ENCODE measurements at places on chromosomes 16 and 17. TPM values are rescaled to one million over a fixed set of nuclear protein-coding genes. Genes with fewer than 3 reads are reported as not detected.
A peak's percentile ranks its signal among the peaks of the same experiment; 100 is the strongest.

DNA sequence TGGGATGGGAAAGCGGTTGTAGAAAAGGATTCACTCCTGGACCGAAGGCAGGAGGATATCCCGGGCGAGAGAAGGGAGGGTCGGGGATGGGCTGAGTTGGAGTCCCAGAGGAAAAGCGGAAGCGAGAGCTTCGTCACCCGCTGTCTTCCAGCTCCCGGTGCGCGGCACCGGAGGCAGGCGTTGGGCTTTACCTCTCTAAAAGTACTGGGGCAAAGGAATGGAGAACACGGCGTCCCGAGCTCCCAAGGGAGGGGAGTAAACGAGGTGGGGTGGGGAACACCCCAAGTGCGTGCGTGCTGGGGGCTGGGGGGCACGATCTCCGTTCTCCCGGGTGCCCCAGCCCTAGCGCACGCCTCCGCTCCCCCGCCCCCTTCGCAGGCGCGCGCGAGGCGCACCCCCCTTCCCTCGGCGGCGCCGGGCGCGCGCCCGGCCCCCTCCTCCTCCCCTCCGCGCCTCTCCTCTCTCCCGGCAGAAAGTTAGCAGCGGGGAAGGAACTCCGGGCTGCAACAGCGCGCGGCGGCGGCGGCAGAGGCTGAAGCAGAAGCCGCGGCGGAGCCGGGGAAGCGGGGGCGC is at the start of gene HS3ST4:
Gene HS3ST4 (plus strand): TSS at position 441 of the 573 bp plus-strand sequence.
- DNase-seq, result no peak

DNA sequence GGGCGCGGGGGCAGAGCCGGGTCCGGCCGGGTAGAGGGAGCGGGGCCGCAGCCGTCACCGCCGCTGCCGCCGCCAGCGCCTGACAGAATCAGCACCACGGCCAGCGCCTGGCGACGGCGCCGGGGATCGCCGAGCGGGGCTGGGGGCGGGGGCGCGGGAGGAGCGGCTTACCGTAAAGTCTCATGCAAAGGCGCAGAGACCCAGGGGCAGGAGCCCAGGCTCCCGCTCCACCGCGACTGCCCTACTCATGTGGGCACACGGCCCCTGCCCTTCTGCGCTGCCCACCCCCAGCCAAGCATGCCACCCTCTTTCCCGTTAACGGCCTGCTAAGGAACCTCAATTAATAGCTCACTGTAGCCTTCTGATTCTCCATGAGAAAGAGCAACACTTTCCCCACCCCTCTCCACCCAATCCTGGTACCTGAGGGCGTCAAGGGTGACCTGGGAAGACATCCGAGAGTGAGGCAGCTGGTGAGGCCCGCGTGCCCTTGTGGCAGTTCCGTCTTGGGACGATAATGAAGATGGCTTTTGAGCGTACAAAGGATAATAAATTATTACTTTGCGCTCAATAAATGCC is at the start of gene SEZ6:
Gene SEZ6 (minus strand): TSS at position 98 of the 576 bp plus-strand sequence. CDS start 164 bp downstream, outside the sequence.
- peak; percentile 78 for DNase-seq

PRSS27 gene
- total RNA-seq, result 0.44 TPM

HOXB9 gene
- not detected for total RNA-seq

GRCh38 chr16:87201052-87201451 is 116.1 kb downstream of the C16orf95 start:
- DNase-seq, result peak; percentile 74

DNA sequence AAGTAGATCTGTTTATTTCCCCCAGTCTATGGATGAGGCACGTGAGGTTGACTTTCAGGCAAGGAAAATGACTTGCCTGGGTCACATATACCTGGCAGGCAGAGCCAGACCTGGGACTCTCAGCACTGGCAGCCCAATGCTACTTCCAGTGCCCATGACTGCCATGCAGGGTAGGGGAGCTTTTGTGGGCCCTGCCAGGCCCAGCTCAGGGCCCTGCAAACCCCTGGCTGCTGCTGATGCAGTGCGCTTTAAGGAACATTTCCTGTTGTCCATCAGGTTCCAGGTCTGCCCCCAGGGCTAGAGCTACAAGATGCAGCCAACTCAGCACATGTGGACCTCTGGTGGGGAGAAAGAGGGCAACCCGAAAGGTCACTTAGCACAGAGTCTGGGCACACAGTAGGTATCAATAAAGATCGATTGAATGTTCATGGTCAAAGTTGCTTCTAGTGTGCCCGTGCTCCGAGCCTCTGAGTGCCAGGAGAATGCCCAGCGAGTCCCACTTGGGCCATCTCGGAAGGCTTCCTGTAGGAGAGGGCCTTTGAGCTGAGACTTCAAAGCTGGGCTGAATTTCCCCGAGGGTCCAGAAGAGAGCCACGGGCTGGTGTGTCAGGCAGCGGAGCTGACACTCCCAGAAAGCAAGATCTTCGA is 513 bp upstream of the TBX21 start:
- no peak for DNase-seq

DNA sequence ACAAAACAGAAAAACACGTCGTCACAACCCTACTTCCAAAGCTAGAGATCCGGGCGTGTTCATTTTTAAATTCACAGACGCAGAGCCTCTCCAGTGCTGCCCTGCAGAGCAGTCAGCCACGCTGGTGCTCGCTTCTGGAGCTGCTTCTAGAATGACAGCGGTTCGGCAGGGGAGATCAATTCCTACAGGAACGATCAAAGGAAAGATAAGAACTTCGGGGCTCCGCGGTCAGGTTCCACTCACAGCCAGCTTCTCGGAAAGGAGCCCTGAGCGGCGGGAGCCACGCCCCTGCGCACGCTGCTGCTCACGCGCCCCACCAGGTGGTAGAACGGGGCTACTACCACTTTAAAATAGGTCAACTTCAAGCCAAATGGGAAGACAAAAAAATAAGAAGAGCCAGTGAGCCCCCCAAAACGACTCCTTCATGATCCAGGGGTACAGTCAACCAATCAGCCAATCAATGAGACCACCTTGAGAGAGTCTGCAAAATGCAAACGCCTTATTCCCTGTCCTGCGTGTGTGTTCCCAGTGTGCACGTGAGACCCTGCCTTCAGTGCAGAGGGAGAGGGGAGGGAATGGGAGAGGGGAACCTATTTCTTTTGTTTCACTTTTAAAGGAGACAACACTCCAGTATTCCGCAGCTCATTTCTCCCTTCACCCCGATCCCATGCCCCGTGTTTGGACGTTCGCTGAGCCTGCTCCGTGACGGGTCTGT is 209.7 kb downstream of the RBFOX3 start:
- DNase-seq, result peak; percentile 64

DNA sequence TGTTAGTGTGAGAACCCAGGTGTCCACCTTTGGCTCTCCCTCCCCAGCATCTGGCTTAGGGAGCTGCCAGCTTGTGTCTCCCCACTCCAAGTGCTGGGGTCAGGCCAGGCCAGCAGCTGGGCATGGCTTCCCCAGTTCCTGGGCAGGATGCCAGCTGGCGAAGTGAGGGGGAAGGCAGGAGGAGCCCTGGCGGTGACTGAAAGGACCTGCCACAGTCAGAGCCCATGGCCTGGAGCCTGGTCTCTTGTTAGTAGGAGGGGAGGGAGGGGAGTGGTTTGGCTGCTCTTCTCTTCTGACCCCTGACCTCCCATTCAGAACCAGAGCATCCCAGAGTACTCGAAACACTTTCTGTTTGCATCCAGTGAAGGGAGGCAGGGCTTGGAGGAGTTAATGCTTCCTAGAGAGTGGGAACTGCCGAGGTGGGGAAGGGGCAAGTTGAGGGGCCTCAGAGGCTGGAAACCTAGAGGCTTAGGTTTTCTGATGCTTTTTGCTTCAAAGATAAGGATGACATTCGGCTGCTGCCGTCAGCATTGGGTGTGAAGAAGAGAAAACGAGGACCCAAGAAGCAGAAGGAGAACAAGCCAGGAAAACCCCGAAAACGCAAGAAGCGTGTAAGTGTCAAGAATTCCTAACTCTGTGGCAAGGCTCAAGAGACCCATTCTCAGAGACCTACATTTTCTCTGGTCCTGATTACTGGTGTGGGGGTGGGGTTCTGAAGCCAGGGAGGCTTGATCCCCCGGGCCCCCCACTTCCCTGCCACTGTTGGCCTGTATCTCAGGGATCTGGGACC is 772 bp downstream of the CHD3 start:
- peak; percentile 97 for DNase-seq

DNA sequence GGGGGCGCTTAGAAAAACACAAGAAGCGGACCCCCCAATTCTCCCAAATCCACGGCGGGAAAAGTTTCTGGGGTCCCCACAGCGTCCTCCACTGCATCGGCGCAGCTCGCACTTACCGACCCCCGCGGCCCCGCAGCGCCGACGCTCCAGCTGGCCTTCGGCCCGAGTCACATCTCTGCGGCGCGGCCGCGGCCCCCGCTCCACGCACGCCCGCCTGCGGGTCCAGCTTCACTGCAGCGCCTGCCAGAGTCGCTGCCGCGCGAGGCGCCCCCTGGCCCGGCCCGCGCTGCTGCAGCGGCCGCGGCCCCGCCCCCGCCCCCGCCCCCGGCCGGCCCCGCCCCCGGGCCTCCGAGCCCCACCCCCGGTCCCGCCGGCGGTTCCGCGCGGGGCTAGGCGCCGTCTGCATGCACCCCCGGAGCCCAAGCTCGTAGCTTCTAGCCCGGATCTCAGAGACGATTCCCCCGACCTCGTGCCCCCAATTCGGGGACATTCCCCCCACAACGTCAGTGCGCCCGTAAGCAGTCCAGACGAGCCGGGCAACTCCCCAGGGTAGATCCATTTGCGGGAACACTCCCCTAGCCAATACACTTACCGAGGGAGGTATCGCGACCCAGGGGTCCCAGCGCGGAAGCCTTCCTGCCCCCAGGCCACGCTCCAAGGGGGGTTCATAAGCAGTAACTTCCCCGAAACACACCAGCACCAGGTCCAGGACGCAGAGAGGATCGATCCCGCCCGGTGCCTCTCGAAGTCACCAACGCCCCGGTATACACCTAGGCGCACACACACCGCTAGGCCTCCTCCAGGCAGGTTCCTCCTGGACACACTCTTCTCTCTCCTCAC is at the start of gene GPRC5B:
Gene GPRC5B (minus strand): TSS at position 238 of the 840 bp plus-strand sequence. CDS start 12,003 bp downstream, outside the sequence.
- peak; percentile 56 for DNase-seq

NMT1 gene
- 92.4 TPM for total RNA-seq

GRCh38 chr17:49240619-49241018 is 10.0 kb upstream of the PHOSPHO1 start:
- no peak for DNase-seq

ATAD5 gene
- total RNA-seq, result 1.2 TPM

CES5A gene
- total RNA-seq, result 0.26 TPM

KRTAP4-6 gene
- not detected for total RNA-seq

DNA sequence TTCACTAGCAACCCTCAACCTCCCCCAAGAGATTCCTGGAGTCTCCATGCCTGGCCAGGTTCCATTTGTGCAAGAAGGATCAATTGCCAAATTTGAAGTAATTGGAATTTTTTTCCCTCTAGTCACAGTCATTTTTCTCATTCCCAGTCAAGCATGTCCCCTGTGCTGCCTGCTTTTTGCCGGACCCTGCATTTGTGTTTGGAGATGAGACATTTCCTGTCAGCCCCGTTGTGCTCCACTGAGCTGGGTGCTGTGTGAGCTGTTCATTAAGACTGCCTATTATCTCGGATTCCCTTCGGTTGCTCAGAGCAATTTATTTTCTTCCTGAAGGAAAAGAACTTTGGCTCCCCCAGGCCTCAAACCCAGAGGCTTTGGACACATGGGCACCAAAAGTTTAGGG is 201.0 kb upstream of the NLRP1 start:
- DNase-seq, result no peak

- DNase-seq, result no peak
Measured at GRCh38 chr16:53142823-53143568, 88.2 kb downstream of the CHD9 start.

GRCh38 chr17:73255671-73256181 is 6.0 kb downstream of the CPSF4L start:
- peak; percentile 43 for DNase-seq

DNA sequence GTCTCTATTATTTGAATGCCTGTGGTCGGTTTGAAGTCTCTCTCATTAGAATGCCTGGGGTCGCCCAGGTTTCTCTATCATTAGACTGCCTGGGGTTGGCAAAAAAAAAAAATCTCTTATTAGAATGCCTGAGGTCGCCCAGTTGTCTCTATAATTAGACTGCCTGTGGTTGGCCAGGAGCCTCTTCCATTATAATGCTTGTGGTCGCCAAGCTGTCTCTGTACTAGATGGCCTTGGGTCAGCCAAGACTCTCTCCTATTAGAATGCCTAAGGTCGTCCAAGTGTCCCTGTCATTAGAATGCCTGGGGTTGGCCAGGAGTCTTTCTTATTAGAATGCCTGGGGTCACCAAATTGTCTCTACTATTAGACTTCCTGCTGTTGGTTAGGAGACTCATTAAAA is 2228.4 kb downstream of the TP53TG3F start:
- DNase-seq, result no peak

GRCh38 chr17:30273373-30273772 is 18.4 kb downstream of the BLMH start:
- no peak for DNase-seq

TP53TG3 gene
- total RNA-seq, result 0.39 TPM

GRCh38 chr16:64238571-64238970 is 883.3 kb downstream of the CDH11 start:
- DNase-seq, result no peak

CD300C gene
- 2.1 TPM for total RNA-seq

TNFRSF17 gene
- total RNA-seq, result not detected

- no peak for DNase-seq
Measured at GRCh38 chr16:30867747-30868146, 26.1 kb downstream of the BCL7C start.

DNA sequence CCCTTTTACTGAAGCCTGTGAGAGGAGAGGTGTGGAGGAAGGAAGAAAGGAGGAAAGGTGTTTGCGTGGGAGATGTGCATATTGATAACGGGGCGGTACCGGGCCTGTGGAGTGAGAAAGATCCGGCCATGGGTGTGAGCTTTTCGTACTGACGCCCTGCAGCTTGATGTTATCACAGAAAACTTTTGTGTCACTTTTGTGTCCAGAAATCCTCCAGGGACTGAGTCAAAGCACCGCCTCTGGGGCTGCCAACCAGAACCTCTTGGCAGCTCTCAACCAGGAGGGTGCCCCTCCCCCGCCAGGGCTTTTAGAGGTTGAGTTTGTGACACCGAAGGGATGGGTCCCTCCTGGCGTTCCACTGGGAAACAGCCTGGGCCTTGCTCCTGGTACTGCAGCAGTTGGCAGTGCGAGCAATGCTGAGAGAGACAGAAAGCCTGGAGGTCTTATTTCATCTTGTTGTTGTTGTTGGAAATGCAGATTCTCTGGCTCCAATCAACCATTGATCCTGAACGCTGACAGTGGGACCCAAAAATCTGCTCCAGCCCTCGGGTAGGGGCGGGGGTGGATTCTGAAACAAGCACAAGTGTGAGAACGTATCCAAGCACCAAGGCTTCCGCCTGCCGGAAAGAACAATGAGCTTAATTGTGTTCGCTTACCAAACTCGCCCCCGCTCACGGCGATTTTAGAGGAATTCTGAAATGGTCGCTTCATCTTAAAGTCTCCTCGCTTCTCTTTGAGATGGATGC is 65.0 kb downstream of the CRISPLD2 start:
- DNase-seq, result peak; percentile 59

DNA sequence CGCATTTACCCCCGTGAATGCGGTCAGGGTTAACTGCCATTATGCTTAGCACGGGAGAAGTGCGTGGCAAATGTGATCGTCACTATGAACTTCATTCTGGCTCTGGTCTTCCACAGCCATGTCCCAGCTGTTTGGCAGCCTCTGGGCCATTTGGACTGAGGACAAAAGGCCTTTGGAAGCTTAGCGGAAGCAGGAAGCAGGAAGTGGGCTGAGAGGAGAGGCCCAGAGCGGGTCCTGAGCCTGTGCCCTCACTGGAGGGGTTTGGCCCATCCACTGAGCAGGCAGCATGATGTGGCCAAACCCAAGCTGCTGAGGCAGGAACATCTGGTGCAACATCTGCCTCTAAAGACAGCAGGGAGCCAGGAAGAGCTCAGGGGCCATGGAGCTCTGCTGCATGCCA is 345.9 kb downstream of the C16orf95 start:
- no peak for DNase-seq

SPNS3 gene
- total RNA-seq, result 0.59 TPM

BCAR1 gene
- total RNA-seq, result 46.5 TPM
